Fibroblast of villous mesenchyme (primary cell): ENCODE measurements at places on chromosomes 12 and 14.
A peak's percentile ranks its signal among the peaks of the same experiment; 100 is the strongest.

- DNase-seq, result peak; percentile 39
These were observed 32.6 kb downstream of the PAPLN start for GRCh38 chr14:73269729-73270531.

DNA sequence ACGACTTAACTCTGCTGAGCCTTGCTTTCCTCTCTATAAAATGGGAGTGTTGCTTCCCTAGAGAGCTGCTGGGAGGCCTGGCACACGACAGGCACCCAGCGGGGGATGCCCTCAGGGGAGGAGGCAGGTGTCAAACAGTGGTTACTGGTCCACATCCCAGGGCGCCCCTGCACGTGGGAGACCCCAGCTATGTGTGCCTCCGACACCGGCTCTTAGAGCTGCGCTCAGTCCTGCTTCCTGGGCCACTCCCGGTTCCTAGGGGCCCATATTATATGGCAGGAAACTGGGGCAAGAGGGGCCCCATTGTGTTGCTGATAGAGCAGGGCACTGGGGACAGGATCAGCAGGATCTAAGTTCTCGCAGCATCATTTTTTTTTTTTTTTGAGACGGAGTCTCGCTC is 47.3 kb downstream of the CHGA start:
- DNase-seq, result no peak

GRCh38 chr12:89968151-89968700 is 259.6 kb upstream of the ATP2B1 start:
- DNase-seq, result no peak

- DNase-seq, result peak; percentile 21
These were observed 24.3 kb upstream of the EMP1 start for GRCh38 chr12:13171921-13172859.

DNA sequence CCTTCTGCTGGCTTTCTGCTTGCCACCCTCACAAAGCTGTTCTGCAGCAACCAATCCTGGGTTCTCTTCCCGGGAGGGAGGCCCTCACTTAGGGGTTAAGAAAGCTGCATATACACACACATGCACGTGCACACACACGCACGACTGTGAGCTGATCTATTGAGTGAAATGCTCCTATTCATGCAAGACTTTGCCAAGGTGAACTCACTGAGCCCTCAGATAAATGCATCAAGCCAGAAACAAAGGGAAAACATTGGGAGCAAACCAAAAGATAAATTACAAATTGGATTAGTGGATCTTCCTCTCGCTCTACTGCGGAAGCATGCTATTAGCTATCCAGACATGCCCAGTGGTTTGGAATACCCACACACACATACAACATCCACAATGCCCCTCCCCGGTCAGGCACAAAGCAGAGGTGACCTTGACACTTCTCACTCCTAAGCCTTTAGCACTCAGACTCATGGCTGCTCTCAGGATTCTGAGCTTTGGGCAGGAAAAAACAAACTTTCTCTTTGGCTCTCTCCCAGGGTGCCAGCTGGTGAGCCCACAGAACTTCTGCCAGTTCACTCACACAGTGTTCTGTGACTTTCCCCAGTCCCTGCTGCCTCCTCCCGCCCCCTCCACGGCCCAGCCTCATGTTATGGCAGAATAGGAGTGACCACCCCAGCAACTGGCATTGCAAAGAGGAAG is 320.0 kb downstream of the DPF3 start:
- no peak for DNase-seq

- DNase-seq, result no peak
These were observed 54.4 kb downstream of the KLRG1 start for GRCh38 chr12:9043766-9044165.

DNA sequence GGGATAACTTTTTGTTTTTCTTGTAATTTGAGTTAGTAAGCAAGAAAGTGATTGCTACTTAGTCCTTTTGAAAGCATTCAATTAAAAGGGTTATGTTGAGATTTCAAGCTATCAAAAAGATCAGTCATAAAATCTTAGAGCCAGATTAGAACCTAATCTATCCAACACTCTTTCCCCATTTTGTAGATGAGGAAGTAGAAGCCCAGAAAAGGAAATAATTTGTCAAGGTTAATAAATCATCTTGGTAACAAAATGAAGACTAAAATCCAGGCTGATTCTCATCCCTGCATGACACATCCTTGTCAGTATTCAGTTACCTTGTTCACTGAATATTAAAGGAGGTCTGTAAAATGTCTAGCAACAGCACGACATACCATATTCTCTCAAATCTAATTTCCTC is 26.5 kb downstream of the PPP1R13B start:
- DNase-seq, result no peak

DNA sequence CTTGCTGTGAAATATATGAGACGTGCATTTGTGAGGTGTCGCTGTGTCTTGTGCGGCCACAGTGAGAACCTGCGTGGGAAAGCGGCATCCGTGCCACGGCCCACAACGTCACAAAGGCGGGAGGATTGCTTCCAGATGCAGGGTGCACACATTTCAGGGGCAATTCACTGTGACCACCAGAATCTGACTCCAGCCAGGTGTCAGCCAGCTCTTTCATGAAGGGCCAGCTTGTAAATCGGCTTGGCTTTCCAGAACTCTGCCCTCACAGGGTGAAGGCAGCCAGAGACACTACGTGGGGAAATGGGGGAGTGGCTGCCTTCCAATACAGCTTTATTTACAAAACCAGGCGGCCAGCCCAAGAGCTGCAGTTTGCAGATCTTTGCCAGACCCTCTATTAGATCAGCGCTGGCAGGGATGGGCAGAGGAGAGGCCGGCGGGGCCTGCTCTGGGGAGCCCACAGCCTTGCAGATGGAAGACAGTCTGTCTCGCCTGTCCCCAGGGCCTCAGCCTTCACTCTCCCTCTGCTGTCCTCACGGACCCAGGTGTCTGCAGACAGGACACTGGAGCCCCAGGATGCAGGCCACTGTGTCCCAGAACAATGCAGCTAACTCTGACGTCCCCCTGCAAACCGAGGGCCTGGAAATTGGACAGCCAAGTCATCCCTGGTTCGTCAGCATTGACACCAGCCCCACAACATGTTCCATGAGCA is 53.5 kb downstream of the ADGRD1 start:
- DNase-seq, result no peak

GRCh38 chr14:60710494-60710893 is 13.7 kb downstream of the SIX4 start:
- no peak for DNase-seq

- DNase-seq, result no peak
These were observed 7.9 kb downstream of the MBD6 start for GRCh38 chr12:57530396-57531142.

DNA sequence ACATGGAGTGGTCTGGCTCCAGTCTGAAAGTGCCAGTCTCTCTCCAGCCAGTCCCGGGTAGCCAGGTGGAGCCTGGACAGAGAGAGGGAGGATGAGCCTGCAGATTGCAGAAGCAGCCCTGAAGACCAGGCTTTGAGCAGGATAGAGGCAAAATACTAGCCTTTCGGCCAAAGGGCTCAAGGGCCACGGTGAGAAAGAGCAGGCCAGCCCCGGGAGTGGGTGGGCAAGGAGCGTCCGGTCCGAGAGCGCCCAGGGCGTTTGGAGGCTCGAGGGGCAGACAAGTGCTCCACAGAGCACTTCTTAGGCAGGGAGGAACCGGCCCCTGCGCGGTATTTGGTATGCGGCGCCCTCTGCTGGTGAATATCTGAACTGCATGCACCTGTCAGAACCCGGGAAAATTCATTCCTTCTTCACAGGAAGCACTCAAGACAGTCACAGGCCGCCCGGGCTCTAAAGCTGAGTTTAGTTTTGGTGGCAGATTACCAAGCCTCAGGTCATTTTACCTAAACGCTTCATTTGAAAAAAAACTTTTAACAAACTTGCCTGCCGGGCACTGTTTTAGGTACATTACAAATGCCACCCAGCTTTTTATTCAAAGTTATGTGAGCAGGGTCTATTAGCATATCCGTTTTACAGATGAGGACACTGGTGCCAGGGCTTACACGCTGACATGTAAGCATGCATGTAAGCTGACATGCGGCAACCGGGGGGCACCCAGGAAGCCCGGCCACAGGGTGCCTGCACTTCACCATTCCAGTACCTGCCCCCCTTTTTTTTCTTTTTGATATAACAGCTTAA is 21.0 kb upstream of the PSMC1 start:
- DNase-seq, result peak; percentile 62

DNA sequence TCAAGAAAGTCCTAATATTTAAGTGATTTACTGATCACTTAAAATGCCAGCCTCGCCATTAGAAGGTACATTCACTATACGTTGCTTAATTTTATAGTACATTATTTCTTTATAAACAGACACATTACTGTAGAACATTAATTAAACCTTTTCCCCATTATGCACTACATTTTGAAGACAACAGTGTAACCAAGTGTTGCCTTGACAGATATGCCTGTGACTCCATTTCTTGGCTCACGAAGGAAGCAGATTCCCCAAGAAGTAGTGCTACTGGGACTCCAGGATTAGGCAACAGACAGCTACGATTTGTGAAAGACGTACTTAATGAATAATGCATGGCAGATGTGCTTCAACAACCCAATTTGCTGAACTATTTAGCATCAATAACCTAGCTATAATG is 394.8 kb downstream of the RPS29 start:
- DNase-seq, result no peak

DNA sequence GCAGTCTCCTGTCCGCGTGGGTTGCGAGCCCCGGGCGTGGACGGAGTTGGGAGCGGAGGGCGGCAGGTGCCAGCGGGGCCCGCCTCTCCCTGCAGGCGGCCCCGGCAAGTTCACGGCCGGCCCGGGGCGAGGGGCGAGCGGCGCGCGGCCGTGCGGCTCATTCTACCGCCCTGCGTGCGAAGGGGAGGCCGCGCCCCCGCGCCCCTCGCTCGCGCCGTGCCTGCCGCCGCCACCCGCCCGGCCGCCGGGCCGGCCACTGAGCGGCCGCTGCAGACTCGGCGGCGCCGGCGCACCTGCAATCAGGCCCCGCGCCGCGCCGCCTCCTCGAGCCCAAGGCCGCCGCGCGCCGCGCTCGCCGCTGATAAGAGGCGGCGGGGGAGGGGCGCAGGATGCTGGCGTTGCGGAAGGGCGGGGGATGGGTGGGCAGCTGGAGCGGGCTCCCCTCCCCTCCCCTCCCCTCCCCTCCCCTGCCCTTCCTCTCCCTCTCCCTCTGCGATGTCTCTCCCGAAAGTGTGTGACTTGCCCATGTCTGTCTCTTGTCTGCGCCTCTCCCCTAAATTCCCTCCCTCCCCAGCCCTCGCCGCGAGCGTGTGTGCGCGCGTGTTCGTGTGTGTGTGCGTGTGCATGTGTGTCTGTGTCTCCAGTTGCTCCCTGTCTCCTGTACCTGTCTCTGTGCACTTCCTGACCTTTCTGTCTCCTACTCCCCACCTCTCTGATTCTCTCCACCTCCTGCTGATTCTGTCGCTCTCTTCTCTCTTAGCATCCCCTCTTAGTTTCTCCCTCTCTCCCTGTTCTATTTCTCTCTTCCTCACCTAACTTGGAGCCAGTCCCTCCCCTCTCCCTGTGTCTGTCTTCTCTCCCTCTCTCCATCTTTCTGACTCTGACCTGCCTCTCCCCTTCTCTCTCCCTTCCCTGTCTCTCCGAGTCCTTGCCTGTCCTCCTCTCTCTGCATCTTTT is 768.1 kb upstream of the TBX3 start:
- peak; percentile 21 for DNase-seq

DNA sequence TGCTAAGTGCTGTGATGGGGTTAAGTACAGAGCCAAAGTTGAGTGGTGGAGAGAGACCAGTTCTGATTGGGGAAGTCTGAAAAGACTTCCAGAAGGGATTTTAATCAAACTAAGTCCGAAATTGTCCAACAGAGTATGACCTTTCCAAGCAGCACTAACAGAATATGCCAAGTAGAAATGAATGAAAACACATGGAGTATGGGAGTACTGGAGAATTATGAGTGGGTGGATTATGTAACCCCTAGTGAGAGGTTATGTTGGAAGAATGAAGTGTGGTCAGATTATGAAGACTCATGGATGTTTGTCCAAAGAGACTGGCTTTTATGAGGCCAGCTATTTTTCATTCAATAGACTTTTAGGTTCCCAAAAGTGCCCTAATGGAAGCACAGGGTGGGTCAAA is 94.0 kb upstream of the PLEKHA5 start:
- peak; percentile 53 for DNase-seq

- no peak for DNase-seq
These were observed 20.7 kb upstream of the CREBL2 start for GRCh38 chr12:12590961-12591360.

DNA sequence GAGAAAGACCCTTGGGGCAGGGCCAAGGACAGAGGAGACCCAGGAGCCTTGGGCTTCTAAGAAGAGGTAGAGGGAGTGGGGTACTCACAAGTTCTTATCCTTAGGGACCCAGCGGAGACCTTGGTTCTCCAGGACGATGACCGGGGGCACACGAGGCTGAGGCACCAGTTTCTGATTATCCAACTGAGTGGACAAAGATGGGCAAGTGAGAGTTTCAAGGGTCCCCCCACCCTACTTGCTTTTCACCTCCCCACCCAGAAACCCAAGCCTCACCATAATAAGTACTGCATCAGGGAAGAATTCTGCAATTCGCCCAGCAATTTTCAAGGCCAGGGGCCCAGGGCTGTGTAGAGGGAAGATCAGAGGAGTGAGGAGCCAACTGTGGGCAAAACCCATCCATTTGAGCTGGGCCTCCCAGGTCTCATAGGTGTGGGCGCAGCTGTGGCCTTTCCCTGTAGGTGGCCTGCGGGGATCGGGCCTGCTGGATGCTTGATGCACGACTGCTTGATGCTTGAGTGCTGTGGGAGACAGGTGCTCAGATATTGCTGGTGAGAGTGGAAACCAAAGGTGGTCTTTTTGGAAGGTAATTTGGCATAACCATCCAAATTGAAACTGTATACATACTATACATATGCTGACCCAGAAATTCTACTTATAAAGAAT is 2.0 kb downstream of the EMC9 start:
- no peak for DNase-seq

GRCh38 chr12:104809251-104809650 is 148.8 kb downstream of the SLC41A2 start:
- no peak for DNase-seq

- no peak for DNase-seq
These were observed 225.1 kb upstream of the DIO3 start for GRCh38 chr14:101336183-101336582.

- peak; percentile 36 for DNase-seq
These were observed 1553.8 kb upstream of the FLRT2 start for GRCh38 chr14:83975841-83976770.

DNA sequence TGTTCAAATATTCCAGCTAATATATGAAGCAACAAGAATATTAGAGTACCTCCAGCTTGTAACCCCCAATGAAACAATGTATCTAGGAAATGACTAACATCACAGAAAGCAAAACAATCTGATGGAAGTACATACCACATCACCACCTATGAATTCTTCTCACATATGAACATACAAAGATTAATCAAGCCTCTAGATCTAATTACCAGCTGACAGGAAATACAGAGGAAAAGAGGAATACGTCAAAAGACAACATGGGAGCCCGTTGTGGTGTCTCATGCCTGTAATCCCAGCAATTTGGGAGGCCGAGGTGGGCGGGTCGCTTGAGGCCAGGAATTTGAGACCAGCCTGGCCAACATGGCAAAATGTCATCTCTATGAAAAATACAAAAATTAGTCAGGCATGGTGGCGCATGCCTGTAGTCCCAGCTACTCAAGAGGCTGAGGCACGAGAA is 7.5 kb downstream of the NEDD8 start:
- peak; percentile 70 for DNase-seq

GRCh38 chr12:114408886-114409851 is 3.2 kb upstream of the TBX5 start:
- peak; percentile 82 for DNase-seq
